Stimulated activated CD4-positive, alpha-beta T cell treated with anti-CD3 and anti-CD28 coated beads, Interleukin-4, amount 100 ng/mL, for 1 hour (primary cell): ENCODE measurements at places on chromosomes 2 and 18.

GRCh38 chr2:239433777-239434403 lies 33.1 kb upstream of the HDAC4 start:
- DNase-seq: no peak

DNA sequence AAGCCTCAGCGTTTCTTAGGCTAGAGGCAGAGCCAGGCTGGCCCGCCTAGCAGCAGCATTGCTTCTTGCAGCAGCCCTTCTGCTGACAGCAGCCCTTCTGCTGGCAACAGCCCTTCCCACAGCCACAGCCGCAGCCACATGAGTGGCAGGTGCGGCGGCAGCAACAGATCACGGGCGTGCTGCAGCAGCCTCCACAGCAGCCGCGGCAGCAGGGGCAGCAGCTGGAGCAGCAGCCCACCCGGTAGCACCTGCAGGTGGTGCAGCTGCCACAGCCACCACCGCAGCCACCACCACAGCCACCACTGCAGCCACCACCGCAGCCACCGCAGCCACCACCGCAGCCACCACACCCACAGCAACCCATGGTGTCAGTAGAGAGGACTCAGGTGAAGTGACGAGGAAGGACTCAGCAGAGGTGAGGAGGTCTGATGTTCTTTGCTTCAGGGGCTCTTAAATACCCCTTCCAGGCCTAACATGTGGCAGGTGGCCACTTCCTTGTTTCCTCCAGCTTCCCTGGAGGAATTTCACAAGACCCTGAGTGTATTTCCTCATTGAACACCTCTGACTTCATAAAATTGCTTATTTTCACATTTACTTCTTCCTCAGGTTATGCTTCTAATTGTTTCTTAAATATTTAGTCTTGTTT lies at the start of gene SCYGR6:
Gene SCYGR6 (minus strand): TSS at position 364 of the 646 bp plus-strand sequence. CDS start 0 bp downstream, at position 364.
- no peak for DNase-seq

GRCh38 chr2:216548901-216549331 lies 50.3 kb downstream of the RPL37A start:
- DNase-seq: no peak

DNA sequence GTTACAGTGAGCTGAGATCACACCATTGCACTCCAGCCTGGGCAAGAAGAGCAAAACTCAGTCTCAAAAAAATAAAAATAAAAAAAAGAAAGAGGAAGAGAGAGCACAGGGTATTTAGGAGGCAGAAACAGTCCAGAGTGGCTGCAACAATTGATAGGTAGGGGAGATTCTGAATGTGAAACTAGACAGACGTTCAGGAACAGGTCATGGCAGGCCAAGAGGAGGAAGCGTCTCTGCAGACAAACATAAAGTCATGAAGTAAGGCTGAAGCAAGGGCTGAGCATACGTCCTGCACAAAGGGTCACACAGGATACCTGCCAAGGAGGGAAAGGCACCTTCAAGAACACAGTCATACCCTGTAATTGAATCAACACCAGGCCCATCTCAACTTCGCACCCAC lies 64.1 kb upstream of the ZNF532 start:
- no peak for DNase-seq

DNA sequence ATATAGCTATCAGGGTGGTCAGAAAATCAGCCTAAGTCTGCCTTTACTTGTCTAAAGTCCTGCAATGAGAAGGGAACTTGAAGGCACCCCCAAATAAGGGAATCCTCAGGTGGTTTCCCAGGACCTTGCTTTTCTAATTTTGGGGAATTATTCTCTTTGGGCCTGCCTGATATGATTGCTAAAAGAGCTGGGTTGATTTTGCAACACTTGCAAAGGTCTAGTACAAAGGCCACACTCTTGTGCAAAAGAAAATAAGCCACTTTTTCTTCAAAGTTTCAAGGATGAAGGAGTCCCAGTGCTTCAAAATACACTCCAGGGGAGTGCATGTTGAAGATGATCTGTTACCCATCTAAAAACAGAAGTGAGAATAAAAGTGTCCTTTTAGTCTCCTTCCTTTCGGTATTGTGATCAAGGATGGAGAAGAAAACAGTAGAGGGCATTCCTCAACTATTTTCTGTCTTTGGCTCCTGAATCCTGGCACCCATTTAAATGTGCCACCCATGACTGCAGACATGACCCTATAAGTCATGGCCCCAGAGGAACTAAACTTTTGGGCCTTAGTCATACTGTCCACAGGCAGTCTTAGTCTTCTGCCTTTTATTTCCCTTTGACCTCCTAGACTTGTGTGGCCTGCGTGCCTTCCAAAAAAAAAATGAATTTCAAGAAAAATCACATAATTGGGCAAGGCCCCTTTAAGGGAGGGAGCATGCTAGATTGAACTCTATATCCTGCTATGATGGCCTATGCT lies 5.1 kb downstream of the SULT1C3 start:
- no peak for DNase-seq

GRCh38 chr2:2581331-2582159 lies 250.5 kb upstream of the MYT1L start:
- no peak for DNase-seq

DNA sequence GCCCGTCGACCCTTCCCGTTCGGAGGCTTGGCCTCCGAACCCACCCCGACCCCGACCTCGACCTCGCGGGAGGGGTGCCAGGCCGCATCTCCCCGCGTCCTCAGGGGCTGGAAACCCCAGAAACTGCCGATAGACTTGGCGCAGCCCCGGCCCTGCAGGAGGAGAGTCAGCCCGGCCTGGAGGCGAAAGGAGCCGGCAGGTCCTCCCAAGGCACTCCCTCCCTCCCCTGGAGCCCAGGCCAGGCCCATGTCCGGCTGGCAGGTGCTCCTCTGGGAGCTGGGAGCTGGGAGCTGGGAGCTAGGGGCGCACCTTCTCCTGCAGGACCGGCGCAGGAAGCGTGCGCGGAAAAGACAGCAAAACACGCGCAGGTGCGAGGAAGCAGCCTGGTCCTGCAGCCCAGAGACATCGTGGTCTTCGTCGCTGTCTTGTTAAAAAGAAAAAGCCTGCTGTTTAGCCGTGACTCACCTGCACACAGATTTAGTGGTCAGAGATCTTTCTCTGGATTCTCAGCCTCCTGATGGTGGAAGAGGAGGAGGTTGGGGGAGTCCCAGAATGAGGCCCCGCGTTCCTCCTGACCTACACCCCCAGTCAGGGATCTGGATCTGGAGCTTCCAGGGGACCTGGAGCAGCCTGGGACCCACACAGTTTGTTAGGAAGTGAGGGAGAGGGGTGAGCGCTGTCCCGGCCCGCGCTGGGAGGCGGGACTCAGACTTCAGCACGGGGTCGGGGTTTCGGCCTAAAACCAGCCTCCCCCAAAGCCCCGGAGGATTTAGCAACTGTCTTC lies 660 bp upstream of the MBP start:
- no peak for DNase-seq

DNA sequence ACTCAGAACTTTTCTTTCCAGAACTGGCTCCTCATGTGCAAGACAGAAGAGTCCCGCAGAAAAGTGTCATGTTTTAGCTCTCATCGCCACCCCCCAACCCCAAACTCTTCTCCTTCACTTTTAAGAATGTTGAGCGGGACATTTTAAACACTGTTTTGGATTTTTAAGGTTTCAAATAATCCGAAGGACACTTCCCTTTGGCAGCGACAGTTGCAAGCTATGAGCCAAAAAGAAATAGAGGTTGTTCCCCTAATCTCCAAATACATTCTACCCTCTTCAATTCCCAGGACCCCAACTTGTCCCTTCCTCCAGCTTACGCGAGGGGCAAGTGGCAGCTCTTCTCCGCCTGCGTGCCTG lies 678 bp upstream of the UBE2E3 start:
- no peak for DNase-seq

GRCh38 chr2:45984896-45985473 lies 312.2 kb upstream of the EPAS1 start:
- DNase-seq: no peak

GRCh38 chr2:153543635-153544071 lies 65.1 kb upstream of the RPRM start:
- no peak for DNase-seq

GRCh38 chr2:28972778-28973335 lies 8.2 kb upstream of the TOGARAM2 start:
- no peak for DNase-seq

DNA sequence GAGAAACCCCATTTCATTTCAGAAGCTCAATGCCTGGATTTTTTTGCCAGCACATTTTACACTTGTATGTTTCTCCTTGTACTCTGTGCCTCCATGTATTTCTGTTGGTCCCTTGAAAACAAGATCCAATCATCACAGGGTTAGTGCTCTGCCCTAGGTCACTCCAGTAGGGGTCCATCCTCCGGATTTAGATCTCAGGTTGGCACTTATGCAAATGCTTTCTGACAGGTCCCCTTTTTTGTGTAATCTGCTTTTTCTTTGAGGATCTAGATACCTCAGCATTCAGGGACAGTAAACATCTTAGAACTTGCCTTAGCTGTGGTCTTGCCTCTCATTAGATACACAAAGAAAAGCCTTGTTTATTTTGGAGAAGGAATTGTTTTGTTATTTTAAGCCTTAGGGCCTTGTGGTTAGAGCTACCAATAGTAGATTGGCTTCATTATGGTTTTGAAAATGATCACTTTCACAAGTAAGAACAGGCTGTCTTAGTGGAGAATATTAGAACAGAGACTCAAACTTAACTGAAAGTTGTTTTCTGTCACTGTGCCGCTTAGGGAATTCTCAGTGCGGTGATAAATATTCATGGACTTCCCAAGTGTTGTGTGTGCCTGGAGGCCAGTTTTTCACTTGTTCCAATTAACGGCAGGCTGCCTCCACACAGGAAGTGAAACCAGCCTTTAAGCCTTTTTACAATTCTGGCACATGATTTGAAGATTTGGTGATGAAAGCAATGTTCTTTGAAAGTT lies 7.8 kb downstream of the MERTK start:
- DNase-seq: no peak

- no peak for DNase-seq
Observed at GRCh38 chr18:45007531-45007930, 326.8 kb downstream of the SETBP1 start.
